ENCODE measurements at places on chromosomes 2 and 18.

DNA sequence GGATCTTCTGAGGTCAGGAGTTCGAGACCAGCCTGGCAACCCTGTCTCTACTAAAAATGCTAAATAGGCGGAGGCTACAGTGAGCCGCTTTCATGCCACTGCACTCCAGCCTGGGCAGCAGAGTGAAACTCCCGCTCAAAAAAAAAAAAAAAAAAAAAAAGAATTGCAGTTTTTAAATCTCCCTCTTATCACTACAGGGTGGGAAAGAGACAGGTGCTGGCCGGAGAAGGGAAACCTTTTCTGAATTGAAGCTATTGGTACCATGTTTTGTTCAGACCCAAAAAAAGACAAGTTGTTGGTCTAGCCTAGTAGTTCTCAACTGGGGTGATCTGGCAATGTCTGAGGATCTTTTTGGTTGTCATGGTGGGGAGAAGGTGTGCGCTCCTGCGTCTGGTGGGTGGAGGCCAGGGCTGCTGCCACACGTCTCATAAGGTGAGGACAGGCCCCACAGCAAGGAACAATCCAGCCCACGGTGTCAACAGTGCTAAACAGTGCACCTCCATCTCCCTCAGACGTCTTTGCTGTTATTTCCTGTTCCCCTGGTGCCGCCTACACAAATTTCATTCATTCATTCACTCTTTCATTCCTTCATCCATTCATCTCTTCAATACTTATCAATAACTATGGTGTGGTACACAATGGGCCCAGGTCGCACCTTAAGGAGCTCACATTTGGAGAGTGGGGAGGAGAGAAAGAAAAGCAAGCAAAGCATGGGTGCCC, 28.8 kb upstream of the ODC1 start:
- DNase-seq: no peak

DNA sequence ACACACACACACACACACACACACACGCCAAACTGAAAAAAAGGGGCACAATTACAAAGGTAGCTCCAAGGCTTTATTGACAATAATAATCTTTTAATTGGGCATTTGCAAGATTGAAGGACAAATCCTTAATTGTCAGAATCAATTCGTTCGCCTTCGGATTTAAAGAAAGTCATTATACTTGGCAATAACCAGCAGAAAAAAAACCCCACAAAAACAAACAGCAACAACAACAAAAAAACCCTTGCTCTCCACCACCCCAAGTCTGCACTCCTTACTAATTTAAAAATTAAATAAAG, 1.8 kb upstream of the HOXD8 start:
- no peak for DNase-seq

GRCh38 chr18:73787316-73787715, 360.3 kb downstream of the FBXO15 start:
- no peak for DNase-seq

GRCh38 chr2:118846442-118846952, 951 bp downstream of the EN1 start:
- DNase-seq: no peak

GRCh38 chr2:10449838-10450691, 1.9 kb upstream of the ODC1 start:
- DNase-seq: no peak

DNA sequence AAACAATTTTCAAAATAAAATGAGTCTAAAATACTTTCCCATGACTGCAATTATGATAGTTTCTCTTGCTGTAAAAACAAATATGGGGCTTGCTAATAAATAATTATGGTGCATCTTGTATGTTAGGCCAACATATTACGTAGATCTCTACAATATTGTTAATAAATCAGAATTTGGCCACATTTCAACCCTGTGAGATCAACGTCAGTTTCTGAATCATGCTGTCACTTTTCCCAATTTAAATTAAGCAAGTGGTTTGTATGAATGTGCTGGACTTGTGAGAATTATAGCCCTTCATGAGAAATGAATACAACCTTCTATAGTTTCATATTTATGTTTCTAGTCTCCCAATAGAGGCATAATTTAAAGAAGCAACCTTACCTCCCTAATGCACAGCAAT, 808.9 kb downstream of the SUCLG1 start:
- DNase-seq: no peak

GRCh38 chr2:240447934-240448333, 12.5 kb downstream of the GPC1 start:
- DNase-seq: no peak

DNA sequence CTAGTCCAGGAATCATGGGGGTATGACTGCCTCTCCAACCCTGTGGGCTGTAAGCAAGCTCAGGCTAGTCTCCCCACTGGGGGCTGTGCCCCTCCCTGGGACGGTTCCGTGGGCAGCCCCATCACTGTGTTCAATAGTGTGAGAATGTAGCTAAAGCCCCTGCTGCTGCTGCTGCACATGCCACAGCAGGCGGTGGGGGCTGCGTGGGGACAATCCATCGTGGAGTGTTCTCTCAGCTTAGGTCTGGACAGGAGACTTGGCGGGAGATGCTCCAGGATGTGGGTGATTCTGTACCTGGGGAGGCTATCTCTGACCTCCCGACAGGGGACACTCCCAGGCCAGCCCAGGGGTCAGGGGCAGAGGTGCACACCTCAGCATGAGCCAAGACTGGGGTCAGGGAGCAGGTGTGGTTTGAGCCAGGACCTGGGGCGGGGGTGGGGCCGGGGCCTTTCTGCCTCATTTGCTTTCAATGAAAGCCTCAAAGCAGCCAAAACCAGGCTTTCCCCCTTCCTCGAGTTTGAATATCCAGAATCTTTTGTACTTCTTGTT, 10.2 kb downstream of the PKDCC start:
- DNase-seq: no peak

- DNase-seq: no peak
Observed at GRCh38 chr2:79723830-79724229, 211.0 kb downstream of the CTNNA2 start.

DNA sequence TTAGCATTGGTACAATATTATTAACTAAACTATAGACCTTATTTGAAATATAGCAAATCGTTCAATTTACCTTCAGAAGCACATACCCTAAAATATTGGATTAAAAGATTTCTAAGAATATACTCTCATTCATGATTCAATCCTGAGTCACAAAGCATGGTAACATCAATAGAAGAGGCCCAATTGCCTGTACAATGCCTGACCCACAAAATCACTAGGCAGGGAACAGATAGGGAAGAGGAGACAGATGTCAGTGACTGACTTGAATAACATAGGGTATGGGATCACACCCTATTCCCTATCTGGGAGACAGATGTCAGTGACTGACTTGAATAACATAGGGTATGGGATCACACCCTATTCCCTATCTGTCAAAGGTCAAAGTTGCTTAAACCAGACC, 611.6 kb upstream of the VRK2 start:
- DNase-seq: no peak

DNA sequence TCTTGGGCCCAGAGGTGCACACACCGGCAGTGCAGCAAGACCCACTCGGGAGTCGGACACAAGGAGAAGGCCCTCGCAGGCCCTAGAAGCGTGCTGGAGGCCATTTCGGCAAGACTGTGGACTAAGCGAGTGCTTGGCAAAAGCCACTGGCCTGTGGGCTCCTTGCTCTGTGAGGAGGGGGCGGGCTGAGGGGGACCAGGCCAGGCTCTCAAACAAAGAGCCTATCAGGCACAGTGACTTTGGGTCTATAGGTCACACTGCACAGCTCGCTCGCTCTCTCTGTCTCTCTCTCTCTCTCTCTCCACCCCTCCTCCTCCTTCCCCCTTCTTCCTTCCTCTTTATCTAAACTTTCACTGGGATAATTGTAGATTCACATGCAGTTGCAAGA, 23.6 kb upstream of the ZCCHC2 start:
- DNase-seq: no peak

DNA sequence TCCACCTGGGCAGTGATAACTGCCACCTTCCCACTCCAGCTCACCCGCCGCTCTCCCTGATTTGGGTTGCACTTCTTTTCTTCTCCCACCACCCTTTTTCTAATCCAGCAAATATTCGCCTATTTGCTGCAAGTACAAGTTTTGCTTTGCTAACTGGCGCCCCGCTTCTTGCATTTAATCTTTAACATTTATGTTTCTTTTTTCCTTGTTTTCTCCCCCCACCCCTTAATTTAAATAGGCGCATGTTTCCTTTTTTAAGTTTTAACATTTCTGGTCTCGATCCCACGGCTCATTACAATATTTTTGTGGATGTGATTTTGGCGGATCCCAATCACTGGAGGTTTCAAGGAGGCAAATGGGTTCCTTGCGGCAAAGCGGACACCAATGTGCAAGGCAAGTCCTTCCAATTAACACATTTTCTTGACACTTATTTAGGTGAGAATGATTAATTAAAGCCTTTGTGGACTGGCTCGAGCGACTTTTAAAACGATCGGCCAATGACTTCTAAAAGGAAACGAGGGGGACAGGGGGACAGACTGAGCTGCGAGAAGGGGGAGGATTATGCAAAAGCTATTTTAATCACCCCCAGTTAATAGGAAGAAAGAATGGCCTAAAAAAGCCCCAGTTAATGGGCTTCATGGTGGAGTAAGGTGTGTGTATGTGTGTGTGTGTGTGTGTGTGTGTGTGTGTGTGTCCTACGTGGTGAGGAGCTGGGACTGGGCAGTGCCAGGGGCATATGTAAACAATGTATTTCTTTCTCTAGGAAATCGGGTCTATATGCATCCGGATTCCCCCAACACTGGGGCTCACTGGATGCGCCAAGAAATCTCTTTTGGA, 1.6 kb downstream of the TBR1 start:
- DNase-seq: no peak

GRCh38 chr2:241768850-241769249, 7.8 kb upstream of the GAL3ST2 start:
- no peak for DNase-seq

- DNase-seq: no peak
Observed at GRCh38 chr2:199705538-199705937, 145.5 kb downstream of the FTCDNL1 start.

GRCh38 chr2:217846321-217846743, 156.5 kb downstream of the TNS1 start:
- DNase-seq: no peak

DNA sequence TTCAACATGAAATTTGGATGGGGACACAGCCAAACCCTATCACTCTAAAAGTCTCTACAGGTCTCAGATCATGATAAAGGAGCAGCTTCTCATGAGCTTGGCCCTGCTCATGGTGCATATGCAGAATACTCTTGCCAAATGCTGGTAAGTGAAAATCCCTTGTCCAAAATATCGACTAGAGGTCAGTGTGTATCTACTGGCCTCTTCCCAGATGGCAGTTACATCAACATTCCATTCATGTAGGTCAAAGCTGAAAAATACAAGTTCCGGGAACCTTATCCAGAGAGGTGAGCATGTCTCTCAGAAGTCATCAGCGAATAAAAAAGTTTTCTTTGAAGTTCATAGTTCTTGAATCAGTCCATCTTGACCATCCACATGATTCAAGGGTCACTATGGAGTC, 7.6 kb upstream of the NT5C1B start:
- DNase-seq: no peak

- DNase-seq: no peak
Observed at GRCh38 chr2:239912171-239912937, 112.8 kb downstream of the NDUFA10 start.

DNA sequence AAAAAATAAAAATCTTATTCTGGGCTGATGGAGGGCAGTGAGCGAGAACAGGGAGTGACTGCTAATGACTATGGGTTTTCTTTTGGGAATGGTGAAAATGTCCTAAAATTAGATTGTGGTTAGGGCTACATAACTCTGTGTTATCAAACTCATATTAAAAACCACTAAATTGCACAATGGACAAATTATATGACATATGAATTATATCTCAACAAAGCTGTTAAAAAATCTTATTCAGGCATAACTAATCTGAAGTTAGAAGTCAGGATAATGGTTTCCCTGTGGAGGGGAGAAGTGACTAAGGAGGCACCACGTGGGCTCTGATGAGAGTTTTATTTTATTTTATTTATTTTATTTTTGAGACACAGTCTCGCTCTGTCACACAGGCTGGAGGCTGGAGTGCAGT, 32.1 kb upstream of the DPP4 start:
- DNase-seq: no peak

- no peak for DNase-seq
Observed at GRCh38 chr2:109352056-109352897, 223.3 kb downstream of the SH3RF3 start.

DNA sequence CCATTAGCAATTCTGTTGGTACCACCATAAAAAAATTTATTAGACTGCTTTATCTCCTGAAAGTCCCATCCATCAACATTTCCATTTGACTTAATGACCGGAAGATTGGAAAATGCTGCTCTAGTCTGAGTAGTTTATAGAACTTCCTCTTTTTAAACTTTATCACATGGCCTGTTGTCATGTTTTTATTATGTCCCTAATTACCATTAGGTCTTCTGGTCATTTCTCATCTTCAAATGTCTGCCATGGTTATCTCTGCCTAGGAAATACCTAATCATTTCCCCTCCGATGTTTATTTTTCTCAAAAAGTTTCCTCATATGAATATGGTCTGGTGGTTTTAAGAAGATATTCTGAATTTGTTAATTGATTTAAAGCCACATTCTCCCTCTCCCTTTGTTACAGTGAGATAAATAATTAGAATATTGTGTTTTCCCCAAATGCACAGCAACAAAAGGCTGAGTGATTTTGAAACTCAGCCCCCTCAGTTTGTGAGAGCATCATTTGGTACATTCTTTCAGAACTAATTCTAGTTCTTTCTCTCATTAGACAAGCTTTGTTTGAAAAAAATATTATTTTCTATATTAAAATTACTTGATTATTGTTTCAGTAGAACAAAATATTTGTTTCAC, 317.1 kb upstream of the ST6GAL2 start:
- DNase-seq: no peak

DNA sequence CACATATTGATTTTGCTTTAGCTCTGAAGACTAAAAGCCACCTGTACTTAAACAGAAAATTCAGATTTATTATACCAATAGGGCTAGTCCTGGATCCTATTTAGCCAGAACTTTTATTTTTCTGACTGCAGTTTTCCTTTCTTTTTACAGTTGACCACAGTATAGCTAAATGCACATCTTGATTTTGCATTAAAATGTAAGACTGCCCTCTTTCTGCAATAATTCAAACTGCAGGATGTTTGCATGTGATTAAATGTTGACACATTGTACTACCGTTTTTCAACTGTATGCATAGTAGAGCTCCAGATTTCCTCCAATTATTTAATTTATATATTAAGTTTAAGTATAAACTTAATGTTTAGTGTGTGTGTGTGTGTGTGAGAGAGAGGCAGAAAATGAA, 1262.9 kb downstream of the SUCLG1 start:
- no peak for DNase-seq

- DNase-seq: no peak
Observed at GRCh38 chr2:28166956-28167355, 225.7 kb upstream of the FOSL2 start.

GRCh38 chr2:218366621-218367414, 10.2 kb downstream of the CATIP start:
- no peak for DNase-seq

DNA sequence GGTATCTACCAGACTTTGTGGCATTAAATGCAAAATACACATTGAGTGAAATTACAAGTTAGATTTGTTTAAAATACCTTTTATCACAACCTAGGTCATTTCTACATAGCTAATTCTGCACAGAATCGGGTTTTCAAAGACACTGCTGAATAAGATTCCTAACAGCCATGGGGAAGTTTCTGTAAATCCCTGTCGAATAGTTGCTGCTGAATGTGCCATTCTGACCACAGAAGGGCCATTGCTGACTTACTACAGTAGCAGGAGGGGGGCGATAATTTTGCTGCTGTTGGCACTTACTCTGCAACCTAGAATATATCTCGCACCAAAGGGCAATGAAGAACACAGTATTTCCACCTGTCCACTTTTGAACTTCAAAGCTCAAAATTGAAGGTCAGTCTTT, 232.8 kb downstream of the TCF4 start:
- DNase-seq: no peak

Data from cerebellar nuclear complex (tissue), 1 donor.